ENCODE measurements at places on chromosomes 6 and 20.

DNA sequence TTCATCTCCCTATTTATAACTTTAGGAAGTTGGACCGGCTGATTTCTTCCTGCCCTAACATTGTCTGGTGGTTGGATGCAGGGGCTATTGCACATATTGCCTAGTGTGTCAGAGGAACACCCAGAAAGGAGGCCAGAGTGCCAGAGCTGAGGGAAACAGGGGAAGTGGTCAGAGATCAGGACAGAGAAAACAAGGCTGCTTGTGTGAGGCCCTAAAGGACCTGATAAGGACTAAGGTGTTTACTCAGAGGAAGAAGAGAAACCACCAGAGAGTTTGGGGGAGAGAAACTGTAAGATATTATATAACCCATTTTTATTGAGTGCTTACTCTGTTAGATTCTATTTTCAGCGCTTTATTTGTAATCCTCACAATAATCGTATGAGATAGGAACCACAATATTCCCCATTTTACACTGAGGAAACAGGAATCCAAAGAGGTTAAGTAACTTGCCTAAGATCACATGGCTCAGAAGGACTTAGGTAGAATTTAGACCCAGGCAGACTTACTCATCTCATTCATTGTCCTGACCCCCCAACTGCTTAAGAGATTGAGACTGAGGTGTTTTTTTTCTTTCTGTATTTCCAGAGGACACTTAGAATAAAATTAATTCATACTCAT lies 54.0 kb upstream of the REV3L start:
- DNase-seq = no peak

GRCh38 chr6:16737925-16738324 lies 23.3 kb downstream of the ATXN1 start:
- no peak for DNase-seq

- no peak for DNase-seq
Observed at GRCh38 chr6:99711302-99711701, 104.7 kb downstream of the PRDM13 start.

GRCh38 chr6:16623731-16624130 lies 137.5 kb downstream of the ATXN1 start:
- DNase-seq = no peak

DNA sequence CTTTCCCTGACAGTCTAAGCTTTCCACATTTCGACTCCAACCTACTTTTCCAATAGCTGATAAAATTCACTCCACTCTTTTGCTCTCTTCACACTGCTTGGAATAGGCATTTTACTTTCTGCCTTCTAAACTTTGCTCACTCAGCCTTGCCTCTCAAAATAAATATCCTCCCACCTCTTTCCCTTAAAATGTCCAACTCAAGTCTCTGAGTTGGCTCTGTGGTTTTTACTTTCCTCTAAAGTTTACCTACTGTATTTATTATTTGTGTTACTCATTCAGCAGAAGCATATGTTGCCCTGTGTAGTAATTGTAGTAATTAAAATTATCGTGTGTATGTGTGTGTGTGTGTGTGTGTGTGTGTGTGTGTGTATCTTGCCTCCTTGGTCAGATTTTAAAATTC lies 20.0 kb upstream of the CDYL start:
- no peak for DNase-seq

DNA sequence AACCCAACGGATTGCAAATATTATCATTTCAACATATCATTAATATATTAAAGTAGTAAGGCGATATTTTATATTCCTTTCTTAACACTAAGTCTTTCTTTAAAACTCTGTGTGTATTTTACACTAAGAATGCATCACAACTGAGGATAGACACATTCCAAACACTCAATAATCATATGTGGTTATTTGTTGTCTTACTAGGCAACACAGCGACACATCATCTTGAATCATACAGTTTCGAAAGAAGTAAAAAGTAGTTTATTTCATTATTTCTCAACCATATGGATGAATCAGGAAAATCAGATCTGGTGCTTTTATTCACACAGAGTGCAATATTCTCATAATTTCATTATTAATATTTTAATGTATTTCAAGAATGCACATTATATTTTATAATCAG lies 662.4 kb downstream of the EPHA7 start:
- DNase-seq = no peak

GRCh38 chr6:74018825-74019224 lies 322.8 kb downstream of the CD109 start:
- DNase-seq = no peak

- no peak for DNase-seq
Observed at GRCh38 chr6:129617986-129618385, 92.0 kb downstream of the ARHGAP18 start.

GRCh38 chr6:136920216-136920615 lies 1.9 kb upstream of the SLC35D3 start:
- no peak for DNase-seq

- DNase-seq = peak; percentile 37
Observed at GRCh38 chr6:37514321-37514771, 14.7 kb upstream of the CCDC167 start.

GRCh38 chr20:31515775-31516107 lies 1.5 kb downstream of the HM13 start:
- DNase-seq = no peak

DNA sequence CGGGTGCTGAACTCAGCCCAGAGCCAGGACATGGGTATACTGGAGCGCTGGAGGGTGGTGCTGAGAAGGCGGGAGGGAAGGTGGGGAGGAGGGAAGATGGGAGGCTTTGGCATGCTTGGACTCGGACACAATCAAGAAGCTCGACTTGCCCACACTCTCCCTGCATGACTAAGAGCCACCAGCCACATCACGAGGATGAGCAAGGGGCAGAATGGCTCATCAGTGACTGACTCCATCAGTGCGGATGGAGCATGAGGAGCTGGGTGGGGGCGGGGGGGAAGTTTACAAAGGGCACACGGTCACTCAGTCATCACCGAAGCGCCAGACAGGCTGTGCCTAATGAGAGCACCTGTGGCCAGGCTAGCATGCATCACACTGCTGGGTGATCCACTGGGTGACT lies 222.8 kb downstream of the KIF16B start:
- DNase-seq = no peak

DNA sequence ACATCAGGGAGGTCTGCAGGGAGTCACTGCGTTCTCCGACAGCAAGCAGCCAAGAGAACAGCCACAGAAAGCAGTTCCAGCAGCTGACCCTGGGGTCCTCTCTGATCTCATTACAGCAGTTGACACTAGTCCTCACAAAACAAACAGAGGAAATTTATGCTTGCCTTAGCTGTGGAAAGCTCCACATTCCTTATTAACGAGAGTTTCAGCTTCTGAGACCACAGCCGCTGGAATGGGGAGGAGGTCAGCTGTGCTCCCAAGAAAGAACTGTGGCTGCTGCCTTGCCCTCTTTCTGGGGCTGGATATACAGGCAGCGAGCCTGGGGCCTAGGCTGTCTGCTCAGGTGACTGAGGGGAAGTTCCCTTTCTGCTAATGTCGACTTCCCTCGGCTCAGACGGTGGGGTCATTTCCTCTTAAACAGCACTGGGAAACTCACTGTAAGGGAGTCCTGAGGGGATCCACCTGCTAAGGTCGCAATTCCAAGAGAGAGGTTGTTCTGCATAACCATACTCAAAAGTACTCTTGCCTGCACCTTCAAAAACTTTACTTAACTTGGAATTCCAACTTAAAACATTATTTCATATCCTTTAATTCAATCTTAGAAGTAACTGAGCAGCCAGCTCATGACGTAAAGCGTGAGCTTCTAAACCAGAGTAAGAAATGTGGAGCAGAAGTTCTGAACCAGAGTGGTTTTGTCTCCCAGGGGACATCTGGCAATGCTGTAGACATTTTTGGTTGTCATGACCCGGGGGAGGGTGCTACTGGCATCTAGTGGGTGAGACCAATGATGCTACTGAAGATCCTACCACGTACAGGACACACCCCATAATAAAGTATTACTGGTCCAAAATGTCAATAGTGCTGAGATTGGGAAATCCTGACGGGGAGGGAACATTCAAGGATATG lies 80.3 kb downstream of the BACH2 start:
- no peak for DNase-seq

- no peak for DNase-seq
Observed at GRCh38 chr6:36053878-36054277, 26.3 kb downstream of the MAPK14 start.

DNA sequence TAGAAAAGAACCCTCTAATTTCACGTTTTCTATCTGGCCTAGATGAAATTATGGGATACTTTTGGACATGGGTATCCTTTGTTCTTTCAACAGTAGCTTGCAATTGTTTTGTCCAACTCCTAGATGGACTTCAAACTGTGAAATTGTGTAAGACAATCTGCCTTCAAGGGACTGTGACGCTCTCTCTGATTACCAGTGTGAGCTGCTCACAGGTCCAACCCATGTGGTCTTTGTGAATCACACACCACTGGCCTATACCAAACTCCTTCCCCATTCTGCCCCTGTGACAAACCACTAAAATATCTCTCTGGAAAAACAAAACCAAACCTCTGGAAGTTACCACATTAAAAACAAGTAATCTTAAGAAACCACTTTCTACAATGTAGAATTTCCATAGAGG lies 59.5 kb downstream of the NINL start:
- no peak for DNase-seq

DNA sequence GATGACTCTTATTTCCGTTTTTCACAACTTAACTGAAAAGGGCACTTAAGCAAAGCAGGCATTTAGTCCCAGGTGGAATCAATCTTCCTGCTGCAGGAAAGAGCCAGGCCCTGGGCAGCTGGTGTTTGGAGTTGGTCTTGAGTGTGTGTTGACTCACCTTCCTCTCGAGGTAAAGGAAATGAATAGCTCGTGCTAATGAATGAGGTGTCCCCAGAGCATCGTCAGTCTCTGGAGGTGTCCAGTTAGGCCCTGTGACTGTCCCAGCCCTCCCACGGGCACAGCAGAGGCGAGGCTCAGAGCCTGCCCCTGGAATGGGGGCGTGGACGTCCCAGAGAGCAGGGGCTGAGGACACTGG lies 277.7 kb downstream of the NRN1 start:
- DNase-seq = no peak

GRCh38 chr6:122372647-122373046 lies 26.8 kb upstream of the HSF2 start:
- DNase-seq = no peak

DNA sequence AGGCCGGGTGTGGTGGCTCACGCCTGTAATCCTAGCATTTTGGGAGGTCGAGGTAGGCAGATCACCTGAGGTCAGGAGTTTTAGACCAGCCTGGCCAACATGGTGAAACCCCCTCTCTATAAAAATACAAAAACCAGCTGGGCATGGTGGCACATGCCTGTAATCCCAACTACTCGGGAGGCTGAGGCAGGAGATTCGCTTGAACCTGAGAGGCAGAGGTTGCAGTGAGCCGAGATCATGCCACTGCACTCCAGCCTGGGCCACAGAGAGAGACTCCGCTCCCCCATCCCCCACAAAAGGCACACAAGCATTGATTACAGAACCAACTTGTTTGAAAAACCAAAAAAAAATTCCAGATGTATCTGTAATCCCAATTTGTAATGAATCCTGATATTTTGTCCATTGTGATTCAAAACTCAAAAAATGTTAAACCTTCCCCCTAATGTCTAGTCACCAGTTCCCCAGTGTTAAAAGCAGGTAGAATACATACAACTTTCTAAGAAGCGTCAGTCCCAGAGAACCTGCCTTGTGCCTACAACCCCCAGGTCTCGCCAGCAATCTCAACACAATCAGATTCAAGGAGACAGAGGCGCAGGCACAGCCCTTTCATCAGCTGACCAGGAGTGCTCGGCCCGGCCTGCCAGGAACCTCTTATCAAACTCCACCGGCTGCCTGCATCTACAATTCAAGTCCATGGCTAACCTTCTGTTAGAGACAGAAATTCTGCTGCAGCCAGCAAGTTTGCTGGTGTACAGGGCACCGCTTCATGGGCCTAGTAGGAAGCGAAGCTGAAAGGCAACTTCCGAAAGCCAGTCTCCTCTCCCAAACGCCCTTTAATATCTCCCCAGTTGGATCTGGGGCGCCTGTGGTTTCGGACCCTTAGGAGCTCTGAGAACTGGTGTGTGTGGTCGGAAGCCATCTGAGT lies 2.1 kb downstream of the EZR start:
- DNase-seq = no peak

GRCh38 chr6:37285861-37286311 lies 27.9 kb upstream of the TMEM217 start:
- DNase-seq = no peak

DNA sequence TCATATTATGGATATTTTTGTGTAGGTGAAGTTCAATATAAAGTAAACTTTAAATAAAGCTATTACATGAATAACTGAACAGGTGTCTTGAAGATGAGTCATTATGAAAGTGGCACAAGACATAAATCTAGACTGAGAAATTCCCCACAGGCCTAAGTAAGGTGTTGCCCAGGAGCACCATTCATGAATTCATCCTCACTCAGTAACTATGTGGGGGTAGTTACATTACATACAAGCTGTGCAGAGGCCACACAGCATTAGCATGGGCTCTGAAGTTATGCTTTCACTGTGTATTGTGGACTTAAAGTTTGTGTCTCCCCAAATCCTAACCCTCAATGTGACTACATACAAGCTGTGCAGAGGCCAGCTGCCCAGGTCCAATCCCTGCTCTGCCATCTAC lies 65.9 kb downstream of the BCAS1 start:
- DNase-seq = no peak

DNA sequence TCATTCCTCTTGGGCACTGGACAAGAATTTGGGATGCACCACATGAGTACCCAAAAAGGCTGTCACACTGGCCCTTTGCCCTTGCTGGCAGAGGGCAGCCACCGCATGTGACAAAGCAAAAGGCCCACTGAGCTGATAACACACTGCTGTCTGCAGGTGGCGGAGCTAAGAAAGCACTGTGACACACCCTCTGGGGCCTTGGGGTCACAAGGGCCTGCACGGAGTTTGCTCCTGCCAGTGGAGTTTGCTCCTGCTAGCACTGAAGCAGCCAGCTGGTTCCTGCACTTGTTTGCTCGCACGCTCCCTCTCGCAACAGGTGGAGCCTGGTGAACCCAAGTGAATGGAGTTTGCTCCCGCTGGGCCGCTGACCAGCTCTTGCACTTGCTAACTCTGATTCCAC lies 132.6 kb downstream of the LCA5 start:
- no peak for DNase-seq

GRCh38 chr6:141562186-141562811 lies 570.4 kb upstream of the GJE1 start:
- no peak for DNase-seq

- no peak for DNase-seq
Observed at GRCh38 chr6:51166914-51167313, 348.2 kb downstream of the TFAP2B start.

DNA sequence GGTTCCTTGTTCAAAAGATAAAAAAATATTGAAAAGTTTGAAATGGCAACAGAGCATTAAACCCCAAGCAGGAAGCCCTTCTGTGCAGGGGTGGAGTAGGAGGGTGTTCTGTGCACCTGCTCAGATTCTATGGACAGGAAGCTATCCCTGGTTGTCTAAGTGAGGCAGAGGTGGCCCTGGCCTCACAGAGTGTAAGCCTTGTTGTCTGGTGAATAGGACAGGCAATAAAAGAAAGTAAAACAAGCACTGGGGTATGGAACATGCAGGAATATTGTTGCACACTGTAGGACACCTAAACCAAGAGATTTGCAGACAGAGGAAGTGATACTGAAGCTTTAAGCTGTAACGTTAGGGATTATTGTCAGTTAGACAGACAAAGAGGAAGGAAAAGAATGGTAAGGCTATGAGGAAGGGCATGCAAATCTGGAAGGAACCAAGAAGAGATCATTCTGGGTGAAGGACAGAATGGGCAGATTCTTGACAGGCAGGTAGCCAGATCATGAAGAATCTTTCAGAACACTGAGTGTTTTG lies 66.8 kb downstream of the TBC1D7 start:
- DNase-seq = no peak

Data from stimulated activated CD4-positive, alpha-beta T cell treated with anti-CD3 and anti-CD28 coated beads, TNF-alpha, amount 100 ng/mL, for 24 hours (primary cell).